Germinal center (tissue), 1 donor: ENCODE measurements at places on chromosomes 12 and 14.
A peak's percentile ranks its signal among the peaks of the same experiment; 100 is the strongest.

DNA sequence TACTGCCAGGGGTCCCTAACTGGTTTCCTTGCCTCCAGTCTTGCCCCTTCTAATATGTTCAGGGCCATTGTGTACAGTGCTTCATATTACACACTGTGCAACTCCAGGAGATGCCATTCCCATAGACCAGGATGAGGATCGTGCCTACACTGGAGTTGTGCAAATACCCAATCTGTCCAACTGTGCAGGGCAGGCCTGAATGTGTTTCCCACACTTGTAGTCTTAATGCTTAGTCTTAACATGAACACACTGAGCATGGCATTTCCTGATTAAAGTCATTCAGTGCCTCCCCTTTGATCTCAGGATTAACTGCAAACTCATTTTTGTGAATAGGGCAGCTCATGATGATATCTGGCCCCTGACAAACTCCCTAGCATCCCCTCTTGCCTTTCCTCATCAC is 165.5 kb downstream of the TTC8 start:
- no peak for DNase-seq

DNA sequence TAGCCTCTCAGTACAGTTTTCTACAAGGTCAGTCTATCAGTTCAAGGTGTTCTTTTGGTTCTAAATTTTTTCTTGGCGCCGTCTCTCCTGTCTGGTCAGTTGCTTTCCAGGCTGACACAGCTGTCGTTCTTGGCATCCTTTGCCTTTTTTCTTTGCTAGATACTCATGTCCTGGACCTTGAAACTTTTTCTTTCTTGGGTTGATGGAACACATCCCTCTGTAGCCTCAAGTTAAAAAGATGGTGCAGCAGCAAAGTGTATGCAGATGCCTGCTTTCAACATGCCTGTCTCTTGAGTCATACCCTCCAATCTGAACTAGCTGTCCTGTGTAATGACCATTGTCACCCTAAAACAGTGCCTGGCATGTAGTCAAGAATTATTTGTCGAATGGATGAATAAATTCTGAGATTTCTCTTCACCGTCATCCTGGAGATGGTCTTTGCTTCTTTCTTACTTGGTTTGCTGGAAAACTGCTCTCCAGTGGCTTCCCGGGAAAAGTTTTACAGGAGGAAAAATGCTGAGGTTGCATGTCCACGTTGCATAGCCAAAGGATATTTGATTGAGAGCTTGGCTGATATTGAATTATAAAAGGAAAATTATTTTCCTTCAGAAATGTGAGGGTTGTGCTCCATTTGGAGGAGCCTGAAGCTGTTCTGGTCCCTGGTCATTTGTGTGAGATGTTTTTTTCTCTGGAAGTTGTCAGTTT is 4.6 kb downstream of the NYNRIN start:
- DNase-seq = no peak

- no peak for DNase-seq
Measured at GRCh38 chr12:14768823-14769405, 34.4 kb downstream of the WBP11 start.

DNA sequence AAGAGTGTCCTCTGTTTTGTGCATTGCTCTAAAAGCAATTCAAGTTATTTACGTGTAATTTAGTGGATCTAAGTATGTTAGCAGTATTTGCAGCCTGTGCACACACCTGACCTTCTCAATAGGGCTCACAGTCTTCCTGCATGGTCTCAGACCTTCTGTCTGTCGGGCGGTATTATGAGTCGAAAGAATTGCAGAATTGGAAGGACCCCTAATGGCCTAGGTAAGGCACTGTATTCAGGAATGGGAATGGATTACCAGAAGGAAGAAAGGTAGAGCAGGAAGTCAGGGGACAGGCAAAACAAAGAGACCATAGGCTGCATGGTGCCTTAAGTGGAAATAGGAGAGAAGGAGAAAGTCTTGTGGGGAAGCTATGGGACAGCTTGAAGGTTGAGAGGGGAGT is 341.6 kb downstream of the VRK1 start:
- no peak for DNase-seq

DNA sequence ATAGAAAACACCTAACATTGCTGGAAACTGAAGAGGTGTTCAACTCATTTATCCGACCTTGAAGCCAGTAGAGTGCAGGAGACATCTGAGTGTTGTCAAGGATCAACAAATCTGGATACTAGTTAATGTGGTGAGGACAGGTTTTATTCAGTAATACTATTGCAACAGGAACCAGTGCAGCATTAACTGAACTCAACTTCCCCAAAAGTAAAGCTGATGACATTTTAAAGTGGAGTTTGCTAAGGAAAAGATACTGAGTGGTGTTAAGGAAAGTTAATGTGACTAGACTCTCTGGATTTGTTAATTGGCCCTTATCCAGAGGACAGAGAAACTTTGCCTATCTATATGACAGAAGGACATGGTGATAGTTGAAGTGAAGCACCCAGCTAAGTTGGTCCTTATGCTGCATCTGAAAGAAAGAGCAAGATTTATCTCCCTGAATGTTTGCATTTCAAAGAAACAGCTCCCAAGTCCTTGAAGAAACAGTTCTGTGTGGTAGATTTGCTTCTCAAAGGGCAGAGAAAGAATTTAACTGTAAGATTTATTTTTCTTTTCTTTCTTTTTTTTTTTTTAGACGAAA is 1.2 kb upstream of the CLEC7A start:
- DNase-seq = no peak

- DNase-seq = no peak
Measured at GRCh38 chr12:124174451-124175348, 120.2 kb upstream of the RFLNA start.

DNA sequence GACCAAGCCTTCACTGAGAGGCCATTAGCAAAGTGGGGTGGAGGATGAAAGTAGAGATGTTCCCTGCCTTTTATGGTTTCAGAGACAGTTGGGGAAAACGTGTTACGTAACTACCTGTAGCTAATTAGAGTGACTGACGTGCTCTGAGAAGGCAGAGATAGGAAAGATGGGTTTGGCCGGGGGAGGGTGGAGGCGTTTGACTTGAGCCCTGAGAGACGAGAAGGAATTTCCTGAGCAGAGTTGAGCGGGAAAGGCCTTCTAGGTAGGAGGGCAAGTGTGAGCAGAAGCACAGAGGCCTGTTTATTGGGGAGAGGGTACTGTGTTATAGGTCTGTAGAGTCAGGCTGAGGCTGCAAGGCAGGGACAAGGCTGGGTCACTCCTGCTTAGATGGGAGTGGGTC is 8.6 kb downstream of the TUNAR start:
- no peak for DNase-seq

- no peak for DNase-seq
Measured at GRCh38 chr12:47039079-47039478, 40.3 kb upstream of the PCED1B start.

- DNase-seq = no peak
Measured at GRCh38 chr12:8678661-8679111, 16.1 kb upstream of the MFAP5 start.

DNA sequence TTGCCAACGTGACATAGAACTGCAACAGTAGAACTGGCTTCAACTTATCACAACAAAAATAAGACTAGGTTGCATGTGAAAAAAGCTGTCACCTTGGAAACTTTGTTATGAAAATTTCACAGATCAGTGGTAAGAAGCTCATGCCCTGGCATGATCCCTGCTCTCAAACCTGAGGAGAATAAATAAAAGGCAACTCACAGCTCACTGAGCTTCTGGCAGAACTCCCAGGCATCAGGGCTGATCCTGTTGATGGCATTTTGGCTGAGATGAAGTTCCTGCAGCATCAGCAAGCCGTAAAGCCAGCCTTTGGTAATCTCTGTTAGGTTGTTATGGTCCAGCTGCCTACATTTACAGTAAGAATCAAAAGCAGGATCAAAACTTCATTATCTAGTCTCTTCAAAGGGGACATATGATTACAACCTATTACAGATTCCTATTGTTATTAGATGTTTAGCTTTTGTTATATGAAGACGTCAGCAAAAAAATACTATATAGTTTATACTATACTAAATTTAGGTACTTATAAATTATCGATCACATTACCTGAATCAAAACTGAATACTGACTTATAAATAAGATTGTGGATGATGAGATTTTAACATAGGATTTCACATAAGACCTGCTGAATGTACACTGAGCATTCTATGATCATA is 32.0 kb downstream of the LRIG3 start:
- no peak for DNase-seq

GRCh38 chr12:131229426-131230339 is 276.0 kb downstream of the ADGRD1 start:
- no peak for DNase-seq

DNA sequence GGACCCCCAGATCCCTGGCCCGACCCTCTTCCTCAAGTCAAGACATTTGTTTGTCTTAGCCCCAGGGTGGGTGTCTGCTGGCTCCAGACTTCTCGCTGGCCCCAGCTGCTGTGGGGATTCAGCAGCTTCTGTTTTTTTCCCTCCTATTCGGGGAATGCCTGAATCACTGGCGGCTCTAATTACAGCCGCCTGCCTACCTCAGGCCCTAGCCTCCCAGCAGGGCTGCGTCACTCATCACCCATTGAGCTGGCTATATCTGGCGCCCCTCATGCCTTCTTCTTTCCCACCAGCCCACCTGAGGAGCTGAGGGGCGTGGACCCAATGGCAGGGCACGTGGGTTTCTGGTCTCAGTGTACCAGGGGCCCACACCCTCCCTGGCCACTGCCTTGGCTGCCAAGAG is 10.1 kb downstream of the KRT80 start:
- no peak for DNase-seq

GRCh38 chr12:55673638-55674037 is 34.1 kb downstream of the ITGA7 start:
- peak; percentile 42 for DNase-seq

DNA sequence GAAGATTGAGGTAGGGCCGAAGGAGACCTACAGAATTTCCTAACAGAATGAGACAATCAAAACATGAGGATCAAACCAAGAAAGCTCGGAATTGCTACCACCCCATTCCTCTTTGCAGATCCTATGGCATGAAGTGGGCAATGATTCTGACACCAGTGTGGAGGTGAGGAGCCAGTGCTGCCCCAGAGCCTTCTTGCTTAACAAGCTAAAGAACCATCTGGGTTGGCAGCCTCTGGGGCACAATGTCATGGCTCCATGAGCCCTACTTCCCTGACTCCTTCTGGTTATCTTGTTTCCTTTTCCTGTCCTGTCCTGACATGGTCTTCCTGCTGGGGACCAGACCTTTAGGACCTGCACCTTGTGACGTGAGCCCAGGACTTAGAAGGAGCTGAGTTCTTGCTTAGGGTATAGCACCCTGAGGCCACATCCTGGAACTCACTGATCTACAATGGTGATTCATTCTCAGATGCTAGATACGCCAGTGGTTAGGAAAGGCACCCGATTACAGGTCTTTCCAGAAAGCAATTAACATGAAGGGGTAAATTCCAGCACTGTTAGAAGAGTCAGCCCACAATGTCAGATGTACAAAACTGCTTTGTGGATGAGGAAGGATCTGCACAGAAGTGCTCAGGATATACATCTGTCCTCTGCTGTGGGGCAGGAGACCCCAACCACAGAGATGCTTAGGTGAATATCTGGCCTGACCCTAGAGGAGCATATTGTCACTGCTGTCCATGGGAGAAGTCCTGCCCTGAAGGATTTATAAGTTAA is 324.2 kb downstream of the ZFP36L1 start:
- DNase-seq = no peak

DNA sequence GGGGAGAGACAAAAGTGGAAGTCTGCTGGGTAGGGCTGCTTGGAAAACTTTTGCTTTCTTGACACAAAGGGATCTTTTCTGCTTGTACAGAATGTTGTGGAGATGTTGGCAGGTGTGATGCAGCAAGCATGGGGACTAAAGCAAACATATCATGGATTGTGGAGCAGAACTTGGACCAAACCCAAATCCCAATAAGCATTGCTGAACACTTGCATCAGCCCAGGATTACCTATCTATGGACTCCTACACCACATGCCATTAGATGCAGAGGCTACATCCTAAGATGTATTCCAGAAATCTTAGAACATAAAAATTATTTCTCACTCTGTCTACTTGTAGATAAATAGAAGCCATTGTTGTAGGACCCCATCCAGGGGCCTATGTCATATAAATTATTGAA is 44.7 kb upstream of the RERG start:
- no peak for DNase-seq

DNA sequence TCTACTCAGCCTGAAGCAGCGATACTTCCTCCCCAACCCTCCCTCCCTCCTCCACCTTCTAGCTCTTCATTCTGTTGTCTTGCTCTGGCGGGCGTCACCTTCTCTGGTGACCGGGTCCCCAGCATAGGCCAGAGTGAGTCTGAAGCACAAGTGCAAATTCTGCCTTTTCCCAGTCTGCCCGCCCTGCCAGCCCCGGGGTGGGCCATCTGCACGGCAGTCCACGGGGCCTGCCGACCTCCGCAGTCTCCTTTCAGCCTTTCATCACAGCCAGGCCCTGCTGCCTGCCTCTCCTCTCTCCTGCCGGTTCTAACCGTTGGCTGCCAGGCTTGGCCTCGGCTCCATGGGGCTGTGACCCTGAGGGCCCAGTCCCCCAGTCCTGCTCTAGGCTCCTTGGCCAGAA is 58.7 kb downstream of the TESC start:
- DNase-seq = no peak

DNA sequence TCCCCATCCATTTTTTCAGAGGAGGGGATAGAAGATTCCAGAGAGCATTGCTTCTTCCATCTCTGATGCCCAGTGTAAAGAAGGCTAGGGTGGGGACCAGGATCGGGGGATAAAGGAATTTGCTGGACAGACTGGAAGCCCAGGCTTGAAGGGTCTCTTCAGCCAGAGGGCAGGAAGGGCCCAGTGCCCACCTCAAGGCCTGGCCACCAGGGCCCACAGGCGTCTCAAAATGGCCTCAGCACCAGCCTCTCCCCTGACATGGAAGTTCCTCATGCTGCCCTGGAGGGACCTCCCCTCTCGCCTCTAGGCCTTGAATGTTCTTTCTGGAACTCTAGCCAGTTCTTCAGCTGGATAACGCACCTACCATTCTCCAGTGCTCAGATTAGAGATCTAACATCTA is 2.8 kb downstream of the RPS6KL1 start:
- DNase-seq = no peak

- DNase-seq = no peak
Measured at GRCh38 chr12:53218551-53219291, 11.7 kb upstream of the ITGB7 start.

DNA sequence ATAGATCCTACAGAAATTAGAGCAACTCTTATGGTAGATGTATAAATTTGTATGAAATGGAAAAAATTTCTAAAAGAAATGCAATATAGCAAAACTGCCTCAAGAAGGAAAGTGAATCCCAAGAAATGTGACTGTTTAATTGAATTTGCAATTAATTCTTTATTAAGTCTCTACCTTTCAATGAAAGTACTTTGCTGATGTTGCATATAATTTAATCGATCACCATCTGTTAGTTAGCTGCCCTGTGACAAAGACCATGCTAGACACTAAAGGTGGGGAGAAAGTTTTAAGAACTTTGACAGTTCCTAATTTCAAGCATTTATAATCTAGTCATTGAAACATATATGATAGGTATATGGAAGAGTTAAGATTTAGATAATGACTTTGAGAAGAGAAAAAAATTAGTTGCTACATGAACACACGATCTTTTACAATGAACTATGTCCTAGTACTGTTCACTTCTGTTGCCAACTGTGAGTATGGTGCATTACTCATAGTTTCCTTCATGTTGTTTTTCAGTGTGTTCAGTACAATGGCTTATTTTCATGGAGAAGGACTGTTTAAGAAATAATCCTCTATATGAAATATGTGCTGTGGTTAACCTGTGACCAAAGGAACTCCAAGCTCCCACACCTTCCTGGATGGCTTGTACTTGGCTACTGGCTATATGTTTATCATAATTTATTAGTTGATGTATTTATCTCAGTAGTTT is 128.4 kb downstream of the METTL25 start:
- no peak for DNase-seq

GRCh38 chr14:21557084-21557901 is 22.6 kb downstream of the OR10G3 start:
- peak; percentile 60 for DNase-seq
